HT-29 (cell line): ENCODE measurements at places on chromosomes 2 and 18.
A peak's percentile ranks its signal among the peaks of the same experiment; 100 is the strongest.

DNA sequence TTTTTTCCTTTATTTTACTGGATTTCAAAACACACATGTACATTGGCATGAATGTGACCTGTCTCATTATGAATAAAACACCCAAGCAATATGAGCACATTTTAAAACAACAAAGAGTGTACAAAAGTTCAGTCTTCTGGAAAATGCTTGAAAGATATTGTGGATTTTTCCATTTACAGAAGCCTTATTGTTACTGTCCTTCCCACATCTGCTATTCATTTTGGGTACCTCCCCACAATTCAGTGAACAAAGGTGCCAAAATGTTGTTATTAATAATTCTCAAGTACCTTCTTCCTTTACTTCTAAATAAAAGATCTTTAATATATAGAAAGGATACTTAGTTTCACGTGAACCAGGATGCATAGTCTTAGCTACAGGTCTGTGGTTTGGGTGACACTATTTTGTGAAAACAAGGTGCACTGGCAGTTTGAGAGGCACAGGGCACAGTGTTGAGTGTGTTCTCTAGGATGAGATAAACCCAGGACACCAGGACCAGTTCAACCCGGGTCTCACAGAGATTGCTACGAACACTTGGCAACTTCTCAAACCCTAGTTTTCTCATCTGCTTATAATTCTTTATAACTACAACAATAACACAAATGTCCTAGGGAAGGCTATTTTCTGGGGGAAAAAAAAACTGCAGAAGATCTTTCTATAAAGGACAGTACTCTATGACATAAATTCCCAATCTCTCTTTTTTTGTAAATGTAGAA lies 84.5 kb upstream of the GALNT5 start:
- DNase-seq = no peak

DNA sequence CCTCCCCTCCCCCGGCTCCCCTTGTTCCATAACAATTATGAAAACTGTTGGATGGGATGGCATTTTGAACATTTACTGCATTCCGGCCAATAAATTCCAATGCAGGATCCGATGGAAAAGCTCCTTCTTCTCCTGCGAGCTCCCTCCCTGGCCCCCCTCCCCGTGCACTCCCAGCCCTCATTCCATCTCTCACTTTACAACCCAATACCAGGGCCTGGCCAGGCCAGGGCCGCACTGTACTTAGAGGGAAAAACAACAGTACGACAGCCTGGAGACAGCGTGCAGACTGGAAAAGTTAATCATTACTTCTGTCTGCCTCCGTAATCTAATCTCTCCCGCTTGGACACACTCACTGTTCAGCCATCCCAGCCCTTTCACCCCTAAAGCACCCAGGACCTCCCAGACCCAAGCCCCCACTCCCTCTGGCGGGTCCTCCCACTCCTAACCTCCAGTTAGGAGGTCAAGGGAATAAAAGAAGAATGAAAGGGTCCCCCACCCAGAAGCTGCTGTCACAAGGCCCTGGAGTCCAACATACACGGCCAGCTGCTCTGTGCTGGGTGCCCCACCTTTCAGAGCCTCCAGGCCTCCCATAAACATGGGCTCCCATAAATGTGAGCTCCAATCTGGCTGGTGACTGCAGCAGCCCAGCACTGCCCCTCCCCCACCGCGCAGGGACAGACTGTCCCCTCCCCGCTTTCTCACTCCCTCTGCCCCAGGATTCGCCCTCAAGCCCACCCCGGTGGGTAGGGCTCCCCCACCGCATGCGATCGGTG lies 20.6 kb downstream of the SMAD7 start:
- DNase-seq = peak; percentile 76

- no peak for DNase-seq
These were observed 230.5 kb downstream of the ZNF407 start for GRCh38 chr18:74828200-74828599.

- DNase-seq = no peak
These were observed 301.1 kb upstream of the RND3 start for GRCh38 chr2:150788426-150789140.

DNA sequence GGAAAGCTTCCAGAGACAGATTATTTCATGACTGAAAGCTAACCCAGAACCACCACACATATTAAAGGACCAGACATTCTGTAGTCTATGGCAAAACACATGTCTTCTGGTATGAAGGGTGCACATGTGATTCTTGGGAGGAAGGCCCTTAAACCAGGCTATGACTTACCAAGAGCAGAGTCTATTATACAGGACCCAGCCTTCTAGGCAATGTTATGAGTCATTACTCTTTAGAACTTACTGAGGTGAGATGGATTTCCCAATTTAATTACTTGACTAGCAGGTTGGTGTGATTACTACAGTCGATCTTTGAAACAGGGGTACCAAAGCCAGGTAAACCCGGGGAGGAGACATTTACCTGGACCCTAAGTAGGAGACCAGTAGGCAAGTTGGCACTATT lies 350.8 kb downstream of the TRIB2 start:
- DNase-seq = no peak

DNA sequence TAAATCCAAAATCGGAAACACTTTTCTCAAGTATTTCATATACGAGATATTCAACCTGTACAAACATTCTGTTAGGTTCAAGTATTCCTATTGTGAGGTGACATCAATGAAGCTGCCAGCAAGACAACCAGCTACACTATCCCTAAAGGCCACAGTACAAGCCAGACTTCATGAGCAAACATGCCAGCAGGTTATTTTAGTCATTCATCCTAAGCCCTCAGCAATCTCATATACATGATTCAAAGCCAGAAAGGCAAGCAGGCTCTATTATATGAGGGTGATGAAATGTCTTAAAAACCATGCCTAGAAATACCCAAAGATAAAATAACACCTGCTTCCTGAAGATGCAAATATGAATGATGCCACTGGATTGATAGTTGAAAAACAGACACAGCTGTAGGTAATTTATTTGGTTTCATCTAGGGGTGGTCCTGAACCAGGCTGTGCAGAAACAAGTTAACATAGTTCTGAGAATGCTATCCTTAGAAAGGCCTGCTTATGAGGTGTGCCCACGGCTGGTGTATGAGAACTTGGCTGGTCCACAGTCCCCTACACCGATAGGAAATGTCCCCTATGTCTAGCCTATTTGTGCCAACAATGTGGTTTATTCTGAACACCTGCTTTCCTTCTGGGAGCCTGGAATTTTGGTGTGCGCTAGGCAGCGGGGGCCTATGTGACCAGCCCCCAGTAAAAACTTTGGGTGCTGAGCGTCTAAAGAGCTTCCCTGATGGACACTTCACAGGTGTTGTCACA lies 48.2 kb upstream of the KIDINS220 start:
- DNase-seq = no peak
